Activated CD4-positive, alpha-beta T cell treated with anti-CD3 and anti-CD28 coated beads, Interleukin-2, amount 50 U/mL, for 24 hours (primary cell): ENCODE measurements at places on chromosomes 7 and 10.

DNA sequence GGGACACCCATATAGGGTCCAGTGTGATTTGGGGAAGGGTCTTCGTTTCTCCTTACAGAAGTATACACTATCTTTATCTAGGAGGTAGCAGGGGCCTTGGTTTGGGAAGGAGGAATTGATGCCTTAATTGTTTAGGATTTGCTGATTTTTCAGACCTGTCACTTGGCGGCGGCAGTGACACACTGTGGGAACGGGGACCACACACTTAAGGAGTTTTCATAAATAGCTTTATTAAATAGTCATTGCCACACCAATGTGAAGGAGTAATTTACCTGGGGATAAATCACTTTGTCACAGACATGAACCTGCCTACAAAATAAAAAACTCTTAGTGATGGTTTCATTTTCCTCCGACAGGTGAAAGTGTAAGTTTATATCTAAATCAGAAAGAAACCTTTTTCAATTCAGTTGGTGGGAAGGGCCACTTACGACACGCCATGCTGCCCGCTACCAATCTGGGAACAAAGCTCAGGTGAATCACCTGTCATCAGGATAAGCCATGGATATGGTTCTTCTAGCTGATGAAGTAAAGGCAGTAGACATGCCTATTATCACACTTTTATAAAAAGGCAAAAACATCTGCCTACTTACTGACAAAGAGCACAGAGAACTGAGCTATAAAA, 12.3 kb upstream of the ENO4 start:
- DNase-seq: no peak

GRCh38 chr7:95470452-95470851, 15.3 kb upstream of the ASB4 start:
- DNase-seq: no peak

GRCh38 chr7:121531175-121532070, 135.3 kb upstream of the FAM3C start:
- no peak for DNase-seq

- no peak for DNase-seq
These were observed 23.2 kb downstream of the CYP26A1 start for GRCh38 chr10:93096901-93097300.

DNA sequence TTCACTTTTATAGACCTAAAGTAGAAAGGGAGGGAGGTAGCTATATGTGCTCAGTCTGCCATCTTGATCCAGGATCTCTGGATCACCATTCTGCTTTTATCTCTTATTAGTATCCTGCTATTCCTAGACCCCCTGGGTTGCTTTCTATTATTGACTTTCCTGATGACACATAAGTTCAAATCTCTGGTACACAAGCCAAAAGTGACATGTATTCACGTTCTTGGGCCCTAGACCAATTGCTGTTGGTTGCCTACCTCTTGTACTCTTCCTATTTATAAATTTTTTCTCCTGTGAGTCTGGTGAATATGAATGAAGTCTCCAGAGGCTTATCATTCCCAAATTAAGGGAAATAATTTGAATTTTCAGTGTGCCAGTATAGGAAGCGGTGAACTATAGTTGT, 56.9 kb downstream of the DNMBP start:
- DNase-seq: no peak

GRCh38 chr10:44965104-44965503, 5.5 kb downstream of the RASSF4 start:
- no peak for DNase-seq

DNA sequence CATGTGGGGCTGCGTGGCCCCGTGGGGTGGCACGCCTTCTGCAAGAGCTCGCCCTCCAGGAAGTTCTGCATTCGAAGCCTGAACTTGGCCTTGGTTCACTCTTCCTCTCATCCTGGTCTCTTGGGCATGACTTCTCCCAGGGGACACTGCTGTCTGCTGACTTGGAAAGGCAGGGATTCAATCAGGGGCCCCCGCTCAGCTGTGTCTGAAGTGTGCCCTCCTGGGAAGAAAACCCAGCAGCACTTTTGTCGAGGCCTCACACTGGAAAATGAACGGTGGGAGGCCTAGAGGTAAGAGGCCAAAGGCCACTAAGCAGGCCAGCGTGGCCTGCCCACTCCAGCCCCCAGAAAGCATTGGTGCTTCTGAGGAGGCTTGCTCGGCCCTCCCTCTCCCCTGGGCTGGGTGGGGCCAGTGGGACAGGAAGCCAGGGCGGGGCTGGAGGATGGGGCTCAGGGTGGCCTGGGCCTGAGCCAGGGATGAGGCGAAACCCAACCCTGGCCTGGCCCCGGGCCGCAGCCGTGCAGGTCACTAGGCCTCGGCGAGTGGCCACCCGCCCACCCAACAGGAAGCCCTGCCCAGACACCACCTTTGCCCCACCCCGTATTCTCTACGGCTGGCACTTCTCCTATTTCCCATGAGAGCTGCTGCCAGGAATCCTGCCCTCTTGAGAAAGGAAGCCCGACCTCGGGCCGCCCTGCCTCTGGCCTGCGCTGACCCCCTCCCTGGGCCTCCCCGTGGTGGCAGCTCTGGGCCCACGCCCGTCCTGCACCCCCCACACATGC, 81.1 kb downstream of the ZMIZ1 start:
- peak; percentile 7 for DNase-seq

GRCh38 chr7:90613088-90613498, 17.0 kb downstream of the CDK14 start:
- DNase-seq: no peak

GRCh38 chr7:94700926-94701554, 45.1 kb upstream of the SGCE start:
- DNase-seq: no peak

DNA sequence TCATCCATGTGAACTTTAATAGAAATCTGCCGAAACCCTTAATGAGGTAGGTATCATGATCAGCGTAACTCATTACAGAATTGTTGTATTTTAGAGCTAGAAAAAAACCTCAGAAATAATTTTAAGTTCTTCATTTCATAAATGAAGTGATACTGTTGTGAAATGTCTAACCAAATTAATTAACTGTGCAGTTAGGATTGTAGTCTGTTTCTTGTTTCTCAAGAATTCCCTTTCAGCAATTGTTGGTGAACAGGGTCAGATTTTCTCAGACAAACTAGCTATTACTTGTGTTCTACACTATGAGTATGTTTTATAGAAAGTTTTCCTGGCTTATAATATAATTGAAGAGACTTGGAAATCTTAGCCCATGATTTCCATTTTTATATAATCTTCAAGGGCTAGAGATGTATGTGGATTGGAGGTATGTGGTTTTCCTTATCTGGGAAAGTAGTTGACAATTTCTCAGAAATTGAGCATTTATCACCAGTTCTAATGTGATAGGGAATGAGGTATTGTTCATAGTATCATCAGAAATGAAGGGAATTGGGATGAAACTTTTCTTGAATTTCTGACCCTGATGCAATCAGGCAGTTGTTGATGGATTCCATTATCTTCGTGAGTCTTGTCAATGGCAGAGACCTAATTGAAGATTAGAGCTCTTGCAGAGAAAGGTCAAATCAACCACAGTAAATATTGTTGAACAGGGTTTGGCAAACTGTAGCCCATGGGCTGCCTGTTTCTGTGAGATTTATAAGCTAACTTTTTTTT, 55.0 kb downstream of the ST7 start:
- no peak for DNase-seq

- DNase-seq: no peak
These were observed 65.0 kb downstream of the DNAJC12 start for GRCh38 chr10:67772894-67773511.

- no peak for DNase-seq
These were observed 137.6 kb downstream of the RGS10 start for GRCh38 chr10:119404719-119405519.

- no peak for DNase-seq
These were observed 134.9 kb downstream of the CAMK1D start for GRCh38 chr10:12484002-12484918.

- no peak for DNase-seq
These were observed 121.7 kb downstream of the EVX1 start for GRCh38 chr7:27364344-27364758.

DNA sequence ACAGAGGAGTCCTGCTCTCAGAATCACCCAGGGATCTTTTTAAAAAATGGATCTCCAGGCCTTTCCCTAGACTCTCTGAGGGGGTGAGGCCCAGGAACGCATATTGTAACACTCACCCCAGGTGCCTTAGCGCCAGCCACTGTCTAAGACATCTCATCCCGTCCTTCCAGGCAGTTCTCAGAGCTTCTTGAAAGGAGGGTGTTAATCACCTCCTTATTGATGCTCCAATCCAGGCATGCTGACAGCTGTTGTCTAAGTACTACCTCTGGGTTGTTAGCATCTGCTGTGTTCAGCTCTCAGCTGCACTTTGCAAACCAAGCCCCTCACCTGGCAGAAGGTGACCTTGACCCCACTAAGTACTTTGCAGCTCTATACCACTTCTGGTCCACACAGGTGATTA, 36.0 kb downstream of the KIAA1549 start:
- no peak for DNase-seq

DNA sequence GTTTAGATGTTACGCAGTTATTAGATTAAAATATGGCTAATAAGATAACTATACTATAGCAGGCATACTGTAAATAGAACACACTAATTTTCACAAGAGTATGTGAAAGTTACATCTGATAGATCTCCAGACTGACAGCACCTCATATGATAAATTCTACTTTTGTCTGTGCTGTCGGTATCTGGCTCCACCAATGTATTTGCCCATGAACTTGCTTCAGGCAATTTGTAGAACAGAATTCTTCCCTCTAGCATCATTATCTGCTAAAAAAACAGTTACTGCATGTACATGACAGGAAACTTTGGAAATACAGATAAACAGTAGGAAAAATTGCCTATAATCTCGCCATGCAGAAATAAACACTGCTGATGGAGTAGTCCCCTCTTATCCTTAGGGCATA, 137.7 kb downstream of the WNT2 start:
- DNase-seq: no peak

DNA sequence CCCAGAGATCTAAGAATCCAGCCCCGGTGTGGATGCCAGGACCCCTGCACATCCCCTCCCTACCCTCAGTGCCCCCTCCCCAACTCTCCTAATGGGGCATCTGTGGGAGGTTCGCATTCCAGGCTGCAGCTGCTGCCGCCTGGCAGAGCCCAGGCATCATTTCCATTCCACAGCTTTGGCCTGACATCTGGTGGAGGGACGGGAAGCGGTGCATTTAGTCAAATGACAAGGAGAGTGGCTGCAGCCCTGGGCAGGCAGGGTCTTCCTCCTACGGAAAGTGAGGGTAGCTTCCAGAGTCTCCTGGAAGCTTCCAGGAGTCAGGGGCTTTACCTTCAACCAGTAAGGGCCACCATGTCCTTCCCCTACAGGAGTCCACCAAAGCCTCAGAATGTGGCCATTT, 30.8 kb downstream of the PRLHR start:
- DNase-seq: no peak

GRCh38 chr10:22816298-22816653, 101.9 kb upstream of the PIP4K2A start:
- DNase-seq: no peak

GRCh38 chr10:10132009-10132408, 885.7 kb upstream of the CELF2 start:
- no peak for DNase-seq

DNA sequence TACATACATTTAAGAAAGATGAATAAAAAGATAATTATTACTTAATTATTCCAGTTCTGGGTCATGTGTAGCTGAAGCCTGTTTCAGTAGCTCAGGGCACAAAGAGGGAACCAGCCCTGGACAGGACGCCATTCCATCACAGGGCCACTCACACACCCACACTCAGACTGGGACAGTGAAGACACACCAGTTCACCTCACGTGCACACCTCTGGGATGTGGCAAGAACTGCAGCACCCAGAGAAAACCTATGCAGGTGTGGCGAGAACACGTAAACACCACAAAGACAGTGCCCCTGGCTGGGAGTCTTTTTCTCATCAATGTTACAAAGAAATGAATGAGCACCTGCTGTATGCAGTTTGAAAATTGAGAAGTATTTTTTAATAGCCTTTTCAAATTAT, 1.6 kb upstream of the IDI1 start:
- DNase-seq: no peak

DNA sequence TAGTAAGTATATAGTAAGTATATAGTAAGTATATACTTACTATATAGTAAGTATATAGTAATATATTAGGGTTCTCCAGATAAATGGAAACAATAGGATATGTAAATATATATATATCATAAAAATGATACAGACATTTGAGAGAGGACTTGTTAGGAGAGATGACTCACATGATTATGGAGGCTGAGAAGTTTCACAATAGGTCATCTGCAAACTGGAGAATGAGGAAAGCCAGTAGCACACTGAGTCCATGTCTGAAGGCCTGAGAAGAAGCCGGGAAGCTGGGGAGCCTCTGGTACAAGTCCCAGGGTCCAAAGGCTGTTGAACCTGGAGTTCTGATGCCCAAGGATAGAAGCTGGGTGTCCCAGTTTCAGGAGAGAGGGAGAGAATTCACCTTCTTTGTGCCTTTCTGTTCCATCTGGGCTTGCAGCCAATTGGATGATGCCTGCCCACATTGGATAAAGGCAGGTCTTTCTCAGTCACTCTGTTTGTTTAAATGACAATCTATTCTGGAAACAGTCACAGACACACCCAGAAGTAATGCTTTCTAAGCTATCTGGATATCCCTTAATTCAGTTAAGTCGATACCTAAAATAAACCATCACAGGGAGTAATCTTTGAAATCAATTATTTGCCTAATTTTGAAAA, 205.5 kb upstream of the CDC14C start:
- DNase-seq: no peak

DNA sequence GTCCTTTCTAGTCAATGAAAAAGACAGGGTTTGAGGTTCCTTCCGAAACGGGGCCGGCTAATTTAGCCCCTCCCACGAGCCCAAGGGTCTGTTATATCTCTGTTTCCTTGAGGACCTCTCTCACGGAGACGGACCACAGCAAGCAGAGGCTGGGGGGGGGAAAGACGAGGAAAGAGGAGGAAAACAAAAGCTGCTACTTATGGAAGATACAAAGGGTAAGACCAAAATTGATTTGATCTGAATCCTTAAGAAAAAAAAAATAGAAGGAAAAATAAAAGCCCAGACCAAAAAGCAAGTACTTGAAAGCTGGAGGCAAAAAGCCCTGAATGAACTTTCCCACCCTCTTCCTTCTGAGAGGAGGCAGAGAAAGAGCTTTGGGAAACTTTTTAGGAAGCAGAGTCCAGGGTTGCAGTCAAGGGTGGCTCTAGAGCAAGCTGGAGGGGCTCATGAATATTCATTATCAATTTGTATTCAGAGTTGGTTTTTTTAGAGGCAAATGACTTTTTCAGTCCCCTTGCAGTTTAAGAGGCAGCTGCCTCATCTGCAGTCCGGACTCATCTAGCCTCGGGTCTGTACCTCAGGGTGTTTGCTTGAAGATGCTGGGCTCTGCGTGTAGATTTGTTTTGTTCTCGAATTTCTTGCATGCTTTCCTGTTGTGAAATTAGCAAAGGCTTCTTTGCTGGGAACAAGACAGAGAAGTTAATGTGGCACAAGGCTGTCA, at the start of gene ENTPD1:
Gene ENTPD1 (plus strand): TSS at position 123 of the 721 bp plus-strand sequence. CDS start 77 bp downstream, at position 200.
- no peak for DNase-seq
